RWPE2 (cell line): ENCODE measurements at places on chromosomes 3 and 15.

GRCh38 chr15:43144512-43144911 is 11.1 kb downstream of the TMEM62 start:
- no peak for DNase-seq

- no peak for DNase-seq
Measured at GRCh38 chr3:173066044-173067004, 74.7 kb downstream of the SPATA16 start.

DNA sequence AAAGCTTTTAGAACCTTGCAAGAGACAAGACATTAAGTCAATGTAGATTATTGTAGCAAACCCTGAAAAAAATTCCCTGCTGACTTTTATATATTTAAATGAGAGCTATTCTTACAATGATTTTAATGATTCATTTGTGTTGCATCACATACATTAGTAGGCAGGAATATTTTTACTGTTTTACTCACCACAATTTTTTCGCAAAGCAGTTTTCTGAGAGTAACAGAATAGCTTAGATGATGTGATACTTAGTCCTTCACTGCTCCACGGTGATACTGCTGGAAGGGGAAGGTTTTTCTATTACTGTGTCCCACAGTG is 43.9 kb upstream of the CLRN1 start:
- no peak for DNase-seq

DNA sequence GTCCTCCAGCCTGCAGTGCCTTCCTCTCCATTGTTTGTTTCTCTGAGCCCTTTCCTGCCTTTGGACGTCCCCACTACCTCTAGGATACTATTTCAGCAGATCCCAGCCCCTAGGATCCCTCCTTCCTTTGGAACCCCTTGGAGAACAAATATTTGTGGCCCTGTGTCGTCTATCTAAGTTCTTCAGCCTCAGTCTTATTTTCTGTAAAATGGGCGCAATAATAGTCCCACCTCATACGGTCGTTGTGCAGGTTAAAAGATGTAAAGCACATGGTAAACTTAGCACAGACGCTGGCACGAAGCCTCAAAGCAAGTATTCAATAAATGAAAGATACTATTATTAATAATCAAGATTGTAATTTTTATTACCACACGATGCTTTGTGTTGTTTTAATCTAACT is 122.0 kb downstream of the SV2B start:
- DNase-seq, result no peak

DNA sequence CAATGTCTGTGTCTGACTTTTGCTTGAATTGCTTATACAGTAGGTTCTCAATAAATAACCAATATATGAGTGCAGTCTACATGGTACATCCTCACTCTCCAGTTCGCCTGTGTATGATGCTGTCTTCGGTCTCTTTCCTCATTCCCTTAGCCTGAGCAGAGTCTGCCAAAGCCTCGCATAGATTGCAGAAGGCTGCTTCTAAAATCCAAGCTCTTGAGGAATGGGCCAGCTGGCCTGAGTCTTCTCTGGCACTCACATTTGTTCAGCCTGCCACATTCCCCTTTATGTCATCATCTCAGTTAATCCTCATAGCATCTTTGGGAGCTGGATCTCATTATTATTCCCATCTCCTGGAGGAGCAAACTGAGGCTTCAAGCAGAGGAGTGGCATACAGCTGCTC is 27.2 kb upstream of the ADAMTS7 start:
- DNase-seq, result no peak

DNA sequence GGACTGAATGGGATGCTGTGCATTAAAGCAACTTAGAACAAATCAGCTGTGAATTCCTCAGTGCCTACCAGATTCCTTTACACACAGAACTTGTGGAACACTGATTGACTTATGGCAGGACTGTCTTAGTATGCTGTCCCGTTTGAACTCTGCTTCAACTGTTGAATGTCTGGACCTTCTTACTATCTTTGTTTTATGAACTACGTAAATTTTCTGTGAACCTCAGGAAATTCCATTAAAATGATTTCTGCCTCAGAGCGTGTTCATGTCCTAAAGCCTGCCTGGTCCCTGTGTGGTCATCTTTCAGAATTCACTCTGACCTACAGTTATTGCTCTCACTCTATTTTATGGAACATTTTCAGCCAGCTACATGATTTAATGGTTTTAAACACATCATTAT is 29.4 kb upstream of the FBN1 start:
- no peak for DNase-seq

DNA sequence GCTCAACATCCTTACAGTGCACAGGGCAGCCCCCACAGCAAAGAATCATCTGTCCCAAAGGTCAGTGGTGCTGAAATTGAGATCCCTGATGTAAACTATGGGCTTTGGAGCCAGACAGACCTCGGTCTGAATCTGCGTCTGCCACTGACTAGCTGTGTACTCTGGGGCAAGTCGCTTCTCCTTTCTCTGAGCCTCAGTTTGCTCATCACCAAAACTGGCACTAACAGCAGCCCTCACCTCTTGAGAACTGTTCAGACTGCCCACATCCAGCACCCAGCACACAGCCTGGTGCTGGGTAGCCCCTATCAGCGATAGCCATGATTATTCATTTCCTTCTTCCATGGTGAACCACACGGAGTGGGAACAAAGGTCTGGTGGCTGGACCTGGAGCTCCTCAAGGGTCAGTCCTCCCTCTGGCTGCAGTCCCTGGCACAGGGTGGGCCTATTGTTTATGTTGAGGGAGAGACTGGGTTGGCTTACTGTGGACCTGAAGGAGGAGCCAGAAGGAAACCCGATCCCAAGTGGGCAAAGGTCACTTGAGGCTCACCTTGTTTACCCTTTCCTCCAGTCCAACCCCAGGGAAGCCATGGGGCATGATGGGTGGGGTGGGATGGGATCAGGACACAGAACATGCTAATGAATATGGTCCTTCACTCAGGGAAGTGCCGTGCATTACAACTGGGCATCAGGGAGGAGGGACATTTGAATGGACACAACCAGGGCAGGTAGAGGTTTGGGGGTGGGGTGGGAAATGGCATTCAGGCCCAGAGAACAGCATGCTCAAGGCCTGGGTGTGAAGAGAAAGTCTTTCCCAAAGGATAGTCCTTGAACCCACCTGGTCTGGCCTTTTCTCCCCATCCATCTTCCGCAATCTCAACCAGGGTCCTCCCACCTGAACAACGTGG is 1.6 kb upstream of the PRKCD start:
- DNase-seq, result no peak

DNA sequence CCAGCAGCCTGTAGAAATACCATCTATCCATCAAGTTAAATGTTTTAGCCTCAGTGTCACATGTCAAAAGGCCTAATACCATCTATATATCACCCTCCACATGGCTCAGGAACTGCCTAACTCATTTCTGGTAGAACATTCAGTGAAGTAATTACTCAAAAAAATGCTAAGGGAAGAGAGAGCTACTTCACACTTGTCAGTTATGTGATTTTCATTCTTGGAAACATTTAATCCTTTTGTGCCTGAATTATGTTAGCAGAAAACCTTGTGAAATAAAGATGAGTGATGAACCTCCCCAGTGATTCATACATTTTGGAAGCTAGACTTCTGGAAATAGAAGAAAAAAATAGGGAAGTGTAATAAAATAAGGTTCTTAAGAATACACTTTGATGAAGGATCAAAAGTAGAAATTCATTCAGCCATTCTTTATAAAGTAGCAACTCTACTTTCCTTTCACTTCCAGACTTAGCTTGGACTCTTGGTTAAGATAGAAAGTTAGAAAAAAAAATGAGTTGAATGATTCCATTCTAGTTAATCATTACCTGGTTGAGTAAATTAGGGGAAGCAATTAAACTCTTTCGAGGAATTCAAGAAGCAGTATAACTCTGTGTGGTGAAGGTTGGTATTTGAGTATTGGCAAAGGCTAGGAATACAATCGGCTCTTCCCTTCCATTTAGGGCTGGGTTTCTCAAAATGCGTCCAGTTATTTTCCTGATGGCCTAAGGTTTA is 3.6 kb downstream of the OTOL1 start:
- DNase-seq, result no peak

GRCh38 chr15:31488437-31489204 is 162.0 kb downstream of the KLF13 start:
- DNase-seq, result peak; percentile 81

DNA sequence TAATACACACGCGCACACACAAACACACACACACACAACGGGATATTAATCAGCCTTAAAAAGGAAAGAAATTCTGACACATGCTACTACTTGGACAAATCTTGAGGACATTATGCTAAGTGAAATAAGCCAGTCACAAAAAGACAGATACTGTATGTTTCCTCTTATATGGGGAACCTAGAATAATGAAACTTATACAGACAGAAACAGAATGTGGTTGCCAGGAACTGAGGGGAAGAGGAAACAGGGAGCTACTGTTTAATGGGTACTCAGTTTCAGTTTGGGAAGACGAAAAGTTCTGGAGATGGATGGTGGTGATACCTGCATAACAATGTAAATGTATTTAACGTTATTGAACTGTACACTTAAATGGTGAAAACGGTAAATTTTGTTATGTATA is 20.2 kb downstream of the ICE2 start:
- no peak for DNase-seq

DNA sequence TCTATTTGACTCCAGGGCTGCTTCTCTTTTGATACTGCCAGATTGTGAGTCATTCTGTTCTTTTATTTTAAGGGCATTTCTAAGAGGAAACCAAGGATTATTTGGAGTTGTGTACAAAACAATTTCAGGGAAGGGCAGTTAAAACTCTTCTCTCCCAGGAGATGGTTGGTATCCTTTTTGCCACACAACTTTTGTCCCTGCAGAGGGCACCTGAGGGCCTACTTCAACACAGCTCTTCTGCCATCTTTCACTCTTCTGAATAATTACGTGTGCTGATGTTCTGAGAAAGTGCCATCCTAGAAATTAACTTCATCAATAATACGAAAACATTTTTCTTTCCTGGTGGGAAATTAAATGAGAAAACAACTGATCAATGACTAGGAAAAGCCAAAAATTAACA is 75.7 kb upstream of the GADL1 start:
- no peak for DNase-seq

DNA sequence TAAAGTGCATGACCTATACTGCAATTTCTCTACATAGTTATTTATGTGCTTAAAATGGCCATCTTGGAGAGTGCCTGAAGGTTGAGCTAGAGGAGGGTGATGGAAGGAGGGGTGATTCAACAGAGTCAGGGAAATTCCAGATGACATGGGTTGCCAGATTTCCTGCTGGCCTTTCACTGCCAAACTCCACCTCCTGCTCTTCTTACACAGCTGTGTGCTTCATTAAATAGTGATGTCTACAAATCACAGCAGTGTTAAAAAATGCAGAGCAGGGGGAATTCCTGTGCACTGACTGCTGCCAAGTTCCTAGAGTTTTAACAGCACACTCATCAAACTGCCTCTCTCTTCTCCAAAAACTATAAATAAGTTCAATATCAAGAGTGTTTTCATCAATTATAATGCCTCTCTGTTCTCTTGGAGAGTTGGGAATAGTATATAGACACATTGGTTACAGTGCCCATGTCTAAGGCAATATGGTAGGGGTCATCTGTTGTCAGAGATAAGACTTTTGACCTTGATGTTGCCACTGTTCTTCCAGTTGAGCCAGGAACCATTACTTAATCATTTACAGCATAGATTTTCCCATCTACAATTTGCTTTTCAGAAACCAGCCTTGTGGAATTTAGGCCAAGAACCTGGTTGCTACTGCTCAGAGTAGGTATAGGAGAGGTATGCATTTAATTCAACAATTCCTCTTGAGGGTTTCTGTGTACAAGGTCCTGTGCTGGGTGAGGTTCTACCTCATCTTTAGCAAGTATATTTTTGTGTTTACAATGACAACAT is 79.6 kb downstream of the TP63 start:
- peak; percentile 69 for DNase-seq

- peak; percentile 15 for DNase-seq
Measured at GRCh38 chr15:31474059-31474868, 147.6 kb downstream of the KLF13 start.

DNA sequence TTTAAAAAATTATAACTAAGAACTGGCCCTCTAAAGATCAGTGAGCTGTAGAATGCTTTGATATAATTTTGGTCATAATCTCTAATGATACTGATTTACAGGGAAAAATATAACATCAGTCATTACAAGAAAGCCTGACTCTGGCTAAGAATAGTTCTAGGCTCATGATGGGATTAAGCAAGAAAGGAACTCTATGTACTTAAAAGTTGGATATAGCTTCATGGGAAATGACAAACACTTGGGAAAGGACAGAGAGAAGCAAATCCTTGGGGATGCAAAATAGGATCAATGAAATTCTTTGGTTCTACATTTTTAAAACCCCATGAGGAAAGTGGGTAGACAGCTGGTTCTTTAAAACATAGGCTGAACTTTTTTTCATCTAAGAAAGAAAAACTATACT is 472.7 kb upstream of the NR2F2 start:
- no peak for DNase-seq

- no peak for DNase-seq
Measured at GRCh38 chr3:167840247-167840646, 104.7 kb downstream of the SERPINI1 start.

GRCh38 chr3:190384309-190384756 is 3.6 kb upstream of the CLDN16 start:
- no peak for DNase-seq

- no peak for DNase-seq
Measured at GRCh38 chr3:98333989-98334606, 19.6 kb upstream of the OR5K4 start.

DNA sequence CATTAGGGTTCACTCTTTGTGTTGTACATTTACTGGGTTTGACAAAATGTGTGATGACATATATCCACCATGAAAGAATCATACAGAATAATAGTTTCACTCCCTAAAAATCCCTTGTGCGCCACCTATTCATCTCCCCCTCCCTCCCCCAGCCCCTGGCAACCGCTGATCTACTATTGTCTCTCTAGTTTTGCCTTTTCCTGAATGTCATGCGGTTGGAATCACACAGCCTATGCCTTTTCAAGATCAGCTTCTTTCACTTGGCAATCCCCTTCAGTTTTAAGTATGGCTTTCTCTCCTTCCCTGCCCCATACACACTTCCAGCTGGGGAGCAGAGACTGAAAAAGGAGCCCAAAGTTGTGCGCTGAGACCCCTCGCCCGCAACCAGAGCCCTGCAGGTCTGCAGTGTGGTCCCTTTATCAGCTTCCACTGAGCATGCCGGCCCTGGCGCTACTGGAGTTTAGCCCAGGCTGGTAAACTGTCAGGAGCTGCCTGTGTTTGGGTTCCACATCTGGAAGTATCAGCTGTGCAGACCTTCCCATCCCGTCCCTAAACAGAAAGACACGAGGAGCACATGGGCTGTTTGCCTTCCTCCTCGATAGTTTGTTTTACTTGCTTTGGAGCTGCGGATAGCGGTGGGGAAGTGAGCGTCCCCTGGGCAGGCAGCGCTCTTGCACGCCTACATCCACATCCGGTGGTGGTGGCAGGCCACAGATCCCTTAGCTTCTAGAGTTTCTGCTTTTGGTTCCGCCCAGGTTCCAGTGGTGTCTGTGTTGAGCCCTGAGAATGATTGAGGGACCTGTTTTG is 12.3 kb downstream of the BOC start:
- no peak for DNase-seq

GRCh38 chr3:137264071-137264820 is 306.5 kb downstream of the IL20RB start:
- DNase-seq, result no peak

DNA sequence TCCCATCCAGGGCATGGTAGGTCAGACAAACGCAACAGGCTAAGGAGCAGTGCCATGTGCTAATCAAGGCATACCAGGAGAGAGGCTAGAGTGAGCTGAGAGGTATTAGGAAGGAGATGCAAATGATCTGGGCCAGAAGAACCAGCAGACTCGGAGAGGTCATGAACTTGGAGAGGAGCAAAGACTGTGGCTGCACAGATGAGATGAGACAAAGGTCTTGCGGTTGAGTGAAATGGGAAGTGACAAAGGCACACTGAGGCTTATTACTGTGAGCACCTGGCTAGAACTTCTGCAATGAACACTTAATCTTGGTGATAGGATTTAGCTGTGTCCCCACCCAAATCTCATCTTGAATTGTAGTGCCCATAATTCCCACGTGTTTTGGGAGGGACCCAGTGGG is 380.2 kb downstream of the ULK4 start:
- no peak for DNase-seq
